ENCODE measurements at places on chromosomes 5 and 9.

GRCh38 chr5:6858419-6858818 lies 145.2 kb downstream of the TENT4A start:
- no peak for DNase-seq

- no peak for DNase-seq
Observed at GRCh38 chr5:135069895-135070657, 36.0 kb upstream of the PITX1 start.

- no peak for DNase-seq
Observed at GRCh38 chr5:98940581-98940980, 11.8 kb upstream of the CHD1 start.

DNA sequence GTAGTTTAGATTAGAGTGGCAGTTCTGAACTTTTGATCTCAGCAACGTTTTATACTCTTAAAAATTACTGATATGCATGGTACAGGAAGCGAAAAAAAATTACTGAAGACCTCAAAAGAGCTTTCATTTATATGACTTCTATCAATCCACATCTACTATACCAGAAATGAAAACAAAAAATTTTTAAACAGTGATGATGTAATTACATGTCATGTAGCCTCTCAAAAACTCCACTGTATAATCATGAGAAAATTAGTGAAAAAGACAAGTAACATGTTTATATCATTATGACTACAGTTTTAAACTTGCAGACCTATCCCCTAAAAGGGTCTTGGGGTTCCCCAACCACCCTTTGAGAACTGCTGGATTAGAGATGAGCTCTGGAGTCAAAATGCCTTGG lies 9.3 kb downstream of the DNAJC18 start:
- DNase-seq = no peak

GRCh38 chr9:70285246-70285645 lies 26.5 kb downstream of the SMC5 start:
- DNase-seq = no peak

DNA sequence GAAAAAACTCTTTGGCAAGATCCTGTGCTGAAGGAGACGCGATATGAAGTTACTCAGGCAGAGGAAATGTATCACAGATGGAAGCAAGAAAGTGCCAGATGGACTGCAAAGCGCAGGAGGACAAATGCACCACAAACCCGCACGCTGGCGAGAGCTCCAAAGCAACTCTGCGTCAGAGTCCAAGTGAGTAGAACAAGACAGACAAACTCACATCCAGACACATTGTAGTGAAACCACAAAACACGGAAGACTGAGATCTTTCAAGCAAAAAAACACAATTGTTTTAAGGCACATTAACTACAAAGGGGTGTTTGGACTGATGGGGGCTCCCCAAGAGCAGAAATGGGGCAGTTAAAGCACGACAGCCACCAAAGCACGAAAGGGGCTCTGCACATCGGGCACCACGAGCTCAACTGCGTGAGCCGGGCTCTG lies 39.2 kb upstream of the NKD2 start:
- DNase-seq = no peak

DNA sequence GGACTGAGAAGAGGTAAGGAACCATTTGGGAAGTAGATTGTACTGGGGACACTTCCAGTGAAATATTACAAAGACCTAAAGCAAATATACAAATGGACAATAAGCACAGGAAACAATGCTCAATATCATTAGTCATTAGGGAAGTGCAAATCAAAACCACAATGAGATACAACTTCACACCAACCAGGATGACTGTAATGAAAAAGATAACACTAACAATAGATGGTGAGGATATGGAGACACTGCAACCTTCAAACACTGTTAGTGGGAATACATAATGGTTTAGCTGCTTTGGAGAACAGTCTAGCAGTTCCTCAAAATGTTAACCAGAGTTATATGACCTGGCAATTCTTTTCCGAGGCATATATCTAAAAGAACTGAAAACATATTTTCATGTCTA lies 149.7 kb downstream of the TRPM3 start:
- no peak for DNase-seq

DNA sequence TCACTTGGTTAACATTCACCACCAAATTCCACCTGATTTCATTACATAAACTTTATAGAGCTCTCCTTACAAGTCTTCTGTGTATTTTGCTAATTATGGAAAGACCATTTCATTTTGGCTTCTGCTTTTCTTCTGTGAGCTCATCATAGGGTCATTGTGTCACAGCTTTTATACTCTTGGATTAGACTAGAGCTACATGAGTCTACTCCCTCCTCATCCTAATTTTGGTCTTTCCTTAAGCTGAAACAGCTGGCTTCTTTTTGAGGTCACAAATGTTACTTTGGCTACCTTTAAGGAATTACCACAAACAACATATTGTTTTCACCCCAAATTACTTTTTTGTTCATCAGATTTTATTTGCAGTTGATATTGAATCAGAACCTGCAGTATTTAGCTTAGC lies 103.0 kb downstream of the NPR3 start:
- DNase-seq = no peak

DNA sequence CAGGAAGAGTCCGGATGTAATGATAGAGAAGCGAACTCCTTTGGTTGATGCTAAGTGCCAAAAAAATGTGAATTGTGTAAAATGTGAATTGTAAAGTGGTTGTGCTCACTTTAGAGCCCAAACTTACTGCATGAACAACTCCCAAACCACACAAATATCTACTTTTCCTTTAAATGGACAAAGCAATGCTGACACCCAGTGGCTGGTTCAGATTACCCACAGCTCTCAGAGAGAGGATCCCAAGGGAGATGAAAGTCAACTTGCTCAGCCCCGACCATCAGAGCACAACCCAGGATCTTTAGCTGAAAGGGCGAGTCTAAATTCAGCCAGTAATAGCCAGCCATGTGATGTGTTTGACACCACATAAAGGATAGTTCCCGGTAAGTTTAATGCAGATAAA lies 133.7 kb downstream of the NMUR2 start:
- DNase-seq = no peak

GRCh38 chr9:33331377-33331891 lies 41.1 kb downstream of the NFX1 start:
- no peak for DNase-seq

- no peak for DNase-seq
Observed at GRCh38 chr5:77444356-77444755, 47.8 kb downstream of the WDR41 start.

GRCh38 chr5:136781464-136781863 lies 416.1 kb upstream of the TRPC7 start:
- no peak for DNase-seq

DNA sequence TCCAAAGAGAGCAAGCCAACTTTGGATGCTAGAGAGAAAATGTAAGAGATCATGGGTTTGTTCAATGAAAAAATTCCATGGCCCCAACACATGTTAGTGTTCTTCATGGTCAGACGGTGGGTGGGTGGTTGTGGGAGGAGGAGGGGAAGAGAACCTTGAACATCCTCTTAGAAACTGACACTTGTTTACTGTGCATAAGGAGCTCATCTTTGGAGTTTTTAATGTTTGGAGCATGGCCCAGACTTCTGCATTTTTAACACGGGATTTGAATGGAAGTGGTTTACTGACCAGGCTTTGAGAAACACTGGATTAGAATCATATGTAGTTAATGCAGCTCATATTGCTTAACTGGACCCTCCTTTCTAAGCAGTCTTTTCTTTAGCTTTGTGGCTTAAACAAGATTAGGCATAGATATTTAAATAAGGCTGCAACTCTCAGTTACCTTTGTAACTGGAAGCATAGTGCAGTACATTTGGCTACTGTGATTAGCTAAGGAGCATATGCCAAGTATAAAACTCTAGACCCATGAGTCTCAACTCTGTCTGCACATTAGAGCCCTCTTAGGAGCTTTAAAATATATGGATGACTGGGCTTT lies 60.1 kb downstream of the FOCAD start:
- DNase-seq = no peak

- no peak for DNase-seq
Observed at GRCh38 chr5:131640043-131640856, 5.2 kb upstream of the RAPGEF6 start.

DNA sequence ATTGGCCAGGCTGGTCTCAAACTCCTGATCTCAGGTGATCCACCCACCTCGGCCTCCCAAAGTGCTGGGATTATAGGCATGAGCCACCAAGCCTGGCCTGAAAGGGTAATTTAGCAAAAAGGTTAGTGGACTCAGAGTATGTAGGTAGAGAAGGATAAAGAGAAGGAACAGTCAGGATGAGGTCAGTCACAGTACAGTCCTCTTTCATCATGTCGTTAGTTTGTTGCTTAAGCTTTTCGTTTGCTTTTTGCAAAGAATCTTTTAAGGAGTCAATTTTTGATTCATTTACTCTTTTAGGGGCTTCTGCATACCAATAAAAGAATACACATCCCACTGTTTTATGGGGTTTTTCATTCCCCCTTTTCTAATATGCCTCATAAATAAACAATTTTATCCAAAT lies 17.8 kb upstream of the GBGT1 start:
- DNase-seq = no peak

DNA sequence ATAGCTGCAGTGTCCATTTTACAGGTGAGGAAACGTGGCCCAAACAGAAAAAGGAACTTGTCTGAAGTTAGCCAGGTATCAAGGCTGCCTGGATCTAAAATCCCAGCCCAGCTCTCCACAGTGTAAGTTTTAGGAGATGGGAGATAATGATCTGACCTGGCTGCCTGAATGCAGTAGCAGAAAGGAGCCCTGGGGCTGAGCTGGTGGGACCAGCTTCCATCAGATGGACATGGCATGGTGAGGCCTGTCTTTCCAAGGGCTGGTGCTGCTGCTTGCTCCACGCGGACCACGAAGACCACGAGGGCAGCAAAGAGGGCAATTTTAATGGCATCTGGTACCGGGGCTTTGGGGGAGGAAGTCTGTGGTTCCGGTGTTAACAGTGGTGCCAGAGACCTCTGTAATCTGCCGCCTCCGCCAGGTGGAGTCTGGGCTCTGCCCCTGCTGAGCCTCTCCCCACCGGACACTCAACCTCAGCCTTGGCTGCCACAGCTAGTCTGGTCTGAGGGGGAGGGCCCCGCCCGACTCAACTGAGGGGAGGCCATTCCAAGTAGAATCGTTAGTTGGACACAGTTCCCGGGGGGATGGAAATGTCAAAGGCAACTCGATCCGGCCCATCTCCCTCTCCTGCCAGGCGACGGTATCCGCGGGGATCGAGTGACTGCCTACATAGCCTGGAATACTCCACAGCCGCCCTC lies 650 bp downstream of the MYORG start:
- DNase-seq = no peak
